ENCODE measurements at places on chromosomes 3 and 15.

- no peak for DNase-seq
Observed at GRCh38 chr15:100725121-100726069, 123.0 kb downstream of the ASB7 start.

DNA sequence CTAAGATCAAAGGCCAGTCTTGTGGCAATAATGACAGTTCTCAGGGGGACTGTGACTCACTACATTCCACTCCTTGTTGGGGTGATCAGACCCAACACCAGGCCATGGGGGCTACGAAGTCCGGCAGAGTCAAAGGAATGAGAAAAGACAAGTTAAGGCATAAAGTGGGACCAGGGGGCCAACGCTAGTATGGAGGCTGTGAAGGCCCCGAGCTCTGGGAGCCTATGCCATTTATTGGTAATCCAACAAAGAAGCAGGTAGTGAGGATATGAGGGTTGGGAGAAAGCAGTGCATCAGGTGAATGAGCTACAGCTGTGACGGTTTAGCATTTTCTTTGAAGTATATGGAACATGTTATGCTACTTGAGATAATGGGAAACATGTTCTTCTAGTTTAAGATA, 104.4 kb upstream of the C2CD4B start:
- DNase-seq: no peak

- no peak for DNase-seq
Observed at GRCh38 chr3:81363816-81364215, 397.6 kb downstream of the GBE1 start.

- peak; percentile 18 for DNase-seq
Observed at GRCh38 chr3:70550723-70551319, 238.4 kb upstream of the MDFIC2 start.

GRCh38 chr15:63323798-63324563, 46.6 kb downstream of the APH1B start:
- DNase-seq: no peak

DNA sequence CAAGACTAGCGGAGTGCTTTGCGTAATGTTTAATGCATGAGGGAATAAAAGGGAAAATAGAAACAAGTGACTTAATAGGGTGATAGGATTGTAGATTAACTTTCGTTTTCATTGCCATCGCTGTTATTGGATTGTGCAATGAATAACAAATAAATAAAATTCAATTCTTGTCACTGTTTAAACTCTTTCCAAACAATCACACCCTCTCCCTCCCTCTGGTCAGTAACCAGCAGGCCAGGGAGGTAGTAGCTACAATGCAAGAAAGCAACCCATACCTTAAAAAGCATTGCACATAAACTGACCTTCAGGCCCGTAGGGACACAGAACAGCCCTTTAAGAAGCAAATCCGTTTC, 705 bp upstream of the TFRC start:
- no peak for DNase-seq

DNA sequence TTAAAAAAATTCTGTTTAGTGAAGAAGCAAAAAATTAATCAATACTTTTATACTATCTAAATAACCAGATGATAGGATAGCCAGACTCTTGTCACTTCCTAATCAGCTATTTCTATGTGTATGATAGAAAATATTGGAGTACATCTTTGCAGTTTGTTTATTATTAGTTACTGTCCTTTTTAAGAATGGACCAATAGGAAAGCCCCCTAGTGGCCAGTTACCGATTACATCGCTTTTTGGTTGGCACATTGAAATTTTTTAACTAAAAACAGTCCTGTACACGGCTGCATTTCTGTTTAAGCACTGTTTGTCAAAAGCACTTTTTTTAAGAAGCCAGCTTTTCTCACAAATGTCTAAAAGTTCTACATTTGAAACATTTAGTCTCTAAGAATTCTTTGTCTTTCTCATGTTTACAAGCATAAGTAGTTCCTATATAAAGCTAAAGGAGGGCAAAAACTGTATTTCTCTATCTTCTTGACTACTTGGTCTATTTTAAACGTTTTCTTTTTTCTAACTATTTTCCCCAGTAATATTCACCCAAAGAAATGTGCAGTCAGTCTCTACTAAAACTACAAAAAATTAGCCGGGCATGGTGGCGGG, 253.2 kb upstream of the LRTM1 start:
- DNase-seq: no peak

- no peak for DNase-seq
Observed at GRCh38 chr3:89957451-89957850, 850.0 kb downstream of the EPHA3 start.

DNA sequence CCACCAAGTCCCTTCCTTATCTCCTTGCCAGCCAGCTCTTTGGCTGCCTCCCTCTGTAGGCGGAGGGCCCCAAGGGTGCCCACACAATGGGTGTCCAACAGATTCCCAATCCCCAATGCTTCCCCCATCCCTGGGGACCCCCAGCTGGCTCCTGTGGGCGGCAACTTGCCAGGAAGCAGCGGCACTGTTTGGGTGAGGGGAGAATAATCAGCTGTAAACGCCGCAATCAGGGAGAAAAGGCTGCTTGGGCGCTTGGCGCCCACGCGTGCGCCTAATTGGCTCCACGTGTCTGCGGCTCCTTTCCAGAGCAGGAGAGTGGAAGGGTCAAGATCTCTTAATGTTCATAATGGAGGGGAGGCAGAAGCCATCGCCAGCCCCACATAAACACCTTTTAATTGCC, 67.9 kb upstream of the TMEM115 start:
- DNase-seq: no peak

- peak; percentile 28 for DNase-seq
Observed at GRCh38 chr3:126522363-126522788, 1.6 kb upstream of the CHST13 start.
